Urinary bladder (tissue), 4 donors: ENCODE measurements at places on chromosomes 7 and 10. TPM values are rescaled to one million over a fixed set of nuclear protein-coding genes. Genes with fewer than 3 reads are reported as not detected.

GRCh38 chr7:50664461-50664922, 99.3 kb upstream of the DDC start:
- DNase-seq, result no peak

DNA sequence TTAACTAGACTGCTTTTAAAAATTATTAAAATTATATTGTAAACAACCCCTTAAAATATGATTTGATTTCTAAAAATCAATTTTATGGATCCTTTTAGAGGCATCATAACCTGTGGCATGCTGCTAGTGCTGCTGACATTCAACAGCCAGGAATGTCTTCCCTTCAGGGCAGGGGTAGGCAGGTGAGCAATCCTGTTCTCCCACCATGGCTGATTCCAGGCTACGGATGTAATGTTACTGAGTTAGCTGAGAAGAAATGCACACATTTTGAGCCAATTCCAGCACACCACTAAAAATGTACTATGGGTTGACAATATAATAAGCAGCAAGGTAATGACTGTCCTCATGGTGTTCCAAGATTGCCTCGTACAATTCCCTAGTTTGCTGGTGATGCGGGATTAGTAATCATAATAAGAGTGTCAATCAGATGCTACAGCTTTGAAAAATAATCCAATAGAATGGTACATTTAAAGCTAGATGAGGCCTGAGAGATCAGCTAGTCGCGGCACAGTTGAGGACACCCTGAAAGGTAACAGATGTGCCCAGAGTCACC, 108.7 kb upstream of the PRR15 start:
- DNase-seq, result no peak

DNA sequence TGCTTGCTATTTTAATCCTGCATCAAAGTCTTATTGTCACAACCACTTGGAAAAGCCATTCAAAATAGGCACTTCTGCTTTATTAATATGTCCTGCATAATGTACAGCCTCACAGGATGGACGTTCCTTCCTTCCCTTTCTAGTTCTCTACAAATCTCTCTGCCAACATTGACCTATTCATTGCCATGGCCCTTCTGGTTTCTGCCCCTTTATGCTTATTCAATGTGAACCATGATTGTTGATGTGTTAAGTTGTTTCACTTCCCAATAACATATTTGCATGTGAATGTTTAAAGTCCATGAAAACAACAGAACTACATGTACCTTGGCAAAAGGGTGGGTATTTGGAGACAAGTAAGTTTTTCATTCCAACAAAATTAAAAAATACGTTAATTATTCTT, 45.7 kb downstream of the COL28A1 start:
- DNase-seq, result no peak

DNA sequence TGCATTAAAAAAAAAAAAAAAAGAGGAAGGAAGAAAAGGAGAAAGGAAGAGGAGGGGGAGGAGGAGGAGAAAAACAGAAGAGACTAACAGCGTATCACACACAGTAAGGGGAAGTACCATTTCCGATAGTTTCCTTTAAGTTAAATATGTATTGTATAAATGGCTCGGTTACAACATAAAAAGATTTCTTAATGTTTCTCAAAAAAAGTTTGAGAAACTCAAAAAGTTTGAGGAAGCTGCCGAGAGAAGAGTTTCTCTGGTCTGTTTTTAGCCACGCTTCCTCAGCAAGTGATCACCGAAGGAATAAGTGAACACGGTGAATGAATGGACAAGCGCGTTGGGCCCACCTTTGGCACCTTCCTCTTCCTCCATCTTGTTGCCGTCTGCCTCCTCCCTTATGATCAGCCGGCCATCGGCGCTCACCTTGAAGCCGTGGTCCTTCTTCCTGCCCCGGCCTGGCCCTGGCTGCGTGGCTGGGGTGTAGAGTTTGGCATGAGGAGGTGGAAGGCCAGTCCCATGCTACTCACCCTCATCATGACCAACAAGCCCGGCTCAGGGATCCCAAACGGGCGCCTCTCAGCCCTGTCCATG, 31.3 kb upstream of the FRAT2 start:
- no peak for DNase-seq

DNA sequence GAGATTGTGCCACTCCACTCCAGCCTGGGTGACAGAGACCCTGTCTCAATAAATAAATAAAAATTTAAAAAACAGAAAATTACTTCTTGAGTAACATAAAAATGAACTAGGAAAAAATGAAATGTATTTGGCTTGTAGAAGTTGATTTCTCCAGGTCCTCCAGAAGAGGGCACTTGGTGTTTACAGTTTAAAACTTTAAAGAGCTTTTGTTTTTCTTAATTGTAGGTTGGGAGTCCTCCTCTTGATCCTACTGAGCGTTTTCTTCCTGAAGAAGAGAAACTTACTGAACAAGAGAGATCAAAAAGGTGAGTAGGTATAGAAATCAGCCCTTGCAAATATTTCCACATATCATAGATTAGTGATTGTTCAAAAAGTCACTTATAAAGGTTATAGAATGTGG, 16.2 kb downstream of the KIFBP start:
- DNase-seq, result no peak

DNA sequence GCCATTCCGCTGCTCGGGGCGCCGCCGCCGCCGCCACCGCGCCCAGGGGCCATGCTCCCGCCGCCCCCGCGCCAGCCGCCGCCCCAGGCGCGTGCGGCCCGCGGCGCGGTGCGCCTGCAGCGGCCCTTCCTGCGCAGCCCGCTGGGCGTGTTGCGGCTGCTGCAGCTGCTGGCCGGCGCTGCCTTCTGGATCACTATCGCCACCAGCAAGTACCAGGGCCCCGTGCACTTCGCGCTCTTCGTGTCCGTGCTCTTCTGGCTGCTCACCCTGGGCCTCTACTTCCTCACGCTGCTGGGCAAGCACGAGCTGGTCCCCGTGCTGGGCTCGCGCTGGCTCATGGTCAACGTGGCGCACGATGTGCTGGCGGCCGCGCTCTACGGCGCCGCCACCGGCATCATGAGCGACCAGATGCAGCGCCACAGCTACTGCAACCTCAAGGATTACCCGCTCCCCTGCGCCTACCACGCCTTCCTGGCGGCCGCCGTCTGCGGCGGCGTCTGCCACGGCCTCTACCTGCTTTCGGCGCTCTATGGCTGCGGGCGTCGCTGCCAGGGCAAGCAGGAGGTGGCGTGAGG, 383 bp downstream of the MARVELD1 start:
- DNase-seq, result no peak

The DPP6 gene
- 1.2 TPM for polyA plus RNA-seq

DNA sequence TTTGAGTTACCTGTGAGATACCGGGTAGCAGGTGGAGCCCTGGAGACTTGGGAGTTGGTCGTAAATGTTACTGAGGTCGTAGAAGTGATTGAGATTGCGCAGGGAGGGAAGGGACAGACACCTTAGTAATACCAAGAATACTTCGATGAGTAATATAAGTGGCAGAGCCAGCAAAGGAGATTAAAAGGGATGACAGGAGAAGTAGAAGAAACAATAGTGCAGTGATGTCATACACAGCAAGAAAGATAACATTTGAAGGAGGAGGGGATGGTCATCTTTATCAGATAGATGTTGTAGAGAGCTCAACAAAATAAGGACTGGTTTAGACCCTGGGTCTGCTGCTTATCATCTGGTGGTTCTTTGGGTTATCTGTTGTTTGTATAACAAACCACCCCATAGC, 5.0 kb downstream of the BCCIP start:
- DNase-seq, result no peak

The CRTAC1 gene
- 7.5 TPM for polyA plus RNA-seq

- DNase-seq, result no peak
These were observed 3.2 kb upstream of the VGF start for GRCh38 chr7:101168412-101169049.

- no peak for DNase-seq
These were observed 135.2 kb upstream of the DLX6 start for GRCh38 chr7:96870185-96870584.

The FZD8 gene
- 3.1 TPM for polyA plus RNA-seq

- no peak for DNase-seq
These were observed 6.1 kb downstream of the RASSF4 start for GRCh38 chr10:44965651-44966097.

The MAGI2 gene
- polyA plus RNA-seq, result 7.6 TPM

The CPEB3 gene
- polyA plus RNA-seq, result 2.3 TPM

DNA sequence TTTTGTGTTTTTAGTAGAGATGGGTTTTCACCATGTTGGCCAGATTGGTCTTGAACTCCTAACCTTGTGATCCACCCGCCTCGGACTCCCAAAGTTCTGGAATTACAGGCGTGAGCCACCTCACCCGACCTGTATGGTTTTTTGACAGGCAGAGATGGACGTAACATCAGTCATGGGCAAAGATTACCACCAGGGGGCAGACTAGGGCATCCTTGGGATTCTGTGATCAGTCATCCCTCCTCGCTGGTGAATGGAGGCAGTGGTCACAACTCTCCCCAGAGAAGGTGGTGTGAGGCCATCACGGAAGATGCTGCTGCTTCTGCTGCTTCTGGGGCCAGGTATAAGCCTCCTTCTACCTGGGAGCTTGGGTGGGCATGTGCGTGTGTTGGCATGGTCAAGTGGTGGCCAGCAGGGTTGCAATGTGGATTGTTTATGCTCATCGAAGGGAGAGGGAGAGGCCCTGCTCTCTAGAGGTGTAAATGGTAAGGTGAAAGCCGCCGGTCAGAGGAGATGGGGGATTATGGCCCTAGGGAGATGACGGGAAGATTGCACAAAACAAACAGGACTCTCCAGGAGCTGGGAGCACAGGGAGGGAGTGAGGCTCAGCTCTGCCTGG, 122.7 kb upstream of the PRSS1 start:
- no peak for DNase-seq

- peak; percentile 50 for DNase-seq
These were observed 614.1 kb upstream of the FZD8 start for GRCh38 chr10:36256166-36256565.

The HABP2 gene
- 0.10 TPM for polyA plus RNA-seq

- no peak for DNase-seq
These were observed 1075.3 kb downstream of the XPNPEP1 start for GRCh38 chr10:108848046-108848445.

DNA sequence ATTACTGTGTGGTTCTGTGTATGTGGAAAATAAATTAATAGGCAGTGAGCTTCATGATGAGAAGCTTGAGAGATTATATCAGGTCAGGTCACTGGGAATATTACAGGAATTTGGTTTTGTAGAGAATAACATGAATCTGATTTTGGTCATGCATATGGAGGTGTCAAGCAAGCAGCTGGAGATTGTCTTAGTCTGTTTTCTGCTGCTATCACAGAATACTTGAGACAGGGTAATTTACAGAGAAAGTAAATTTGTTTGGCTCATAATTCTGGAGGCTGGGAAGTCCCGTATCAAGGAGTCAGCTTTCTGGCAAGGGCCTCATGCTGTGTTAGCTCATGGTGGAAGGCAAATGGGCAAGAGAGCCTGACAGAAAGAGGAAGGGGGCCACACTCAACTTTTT, 120.7 kb upstream of the FAM3C start:
- DNase-seq, result no peak

The EFCAB10 gene
- not detected for polyA plus RNA-seq

The LRRD1 gene
- polyA plus RNA-seq, result not detected

DNA sequence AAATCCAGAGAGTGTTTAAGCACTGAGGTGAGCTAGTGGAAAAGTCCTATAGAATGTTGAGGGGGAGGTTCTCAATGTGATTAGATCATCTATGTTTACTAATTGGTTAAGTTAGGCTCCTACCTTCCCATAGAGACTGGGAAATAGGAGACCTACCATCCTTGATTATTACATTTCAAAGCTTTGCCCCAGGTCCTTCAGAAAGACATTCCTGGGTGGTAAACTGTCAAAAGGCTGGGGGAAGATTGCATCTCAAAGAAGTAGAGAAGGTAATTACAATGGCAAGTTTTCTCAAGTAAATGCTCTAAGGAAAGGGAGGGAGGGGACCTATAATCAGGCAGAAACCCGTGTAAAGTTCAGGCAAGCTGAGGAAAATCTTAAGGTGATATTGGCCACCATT, 247.8 kb upstream of the SMIM30 start:
- no peak for DNase-seq

DNA sequence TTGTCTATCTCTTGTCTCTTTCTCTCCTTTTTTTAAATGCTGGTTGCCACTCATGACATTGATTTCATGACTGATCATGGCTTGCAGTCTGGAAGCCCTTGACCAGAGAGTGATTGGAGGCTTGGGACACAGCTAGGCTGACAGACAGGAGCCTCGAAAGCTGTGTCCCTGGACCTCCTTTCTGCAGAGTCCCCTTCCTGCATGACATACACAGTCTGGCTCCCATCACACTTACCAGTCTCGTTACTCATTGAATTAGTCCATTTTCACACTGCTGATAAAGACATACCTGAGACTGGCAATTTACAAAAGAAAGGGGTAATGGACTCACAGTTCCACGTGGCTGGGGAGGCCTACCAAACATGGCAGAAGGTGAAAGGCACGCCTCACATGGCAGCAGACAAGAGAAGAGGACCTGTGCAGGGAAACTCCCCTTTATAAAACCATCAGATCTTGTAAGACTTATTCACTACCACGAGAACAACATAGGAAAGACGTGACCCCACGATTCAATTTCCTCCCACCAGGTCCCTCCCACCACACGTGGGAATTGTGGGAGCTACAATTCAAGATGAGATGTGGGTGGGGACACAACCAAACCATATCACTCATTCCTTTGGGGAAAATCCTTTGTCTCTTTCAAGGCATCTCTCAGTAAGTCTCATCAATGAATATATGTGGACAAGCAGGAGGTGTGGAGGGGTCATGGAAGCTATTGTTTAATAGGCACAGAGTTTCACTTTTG, 102.3 kb downstream of the TBXAS1 start:
- no peak for DNase-seq

DNA sequence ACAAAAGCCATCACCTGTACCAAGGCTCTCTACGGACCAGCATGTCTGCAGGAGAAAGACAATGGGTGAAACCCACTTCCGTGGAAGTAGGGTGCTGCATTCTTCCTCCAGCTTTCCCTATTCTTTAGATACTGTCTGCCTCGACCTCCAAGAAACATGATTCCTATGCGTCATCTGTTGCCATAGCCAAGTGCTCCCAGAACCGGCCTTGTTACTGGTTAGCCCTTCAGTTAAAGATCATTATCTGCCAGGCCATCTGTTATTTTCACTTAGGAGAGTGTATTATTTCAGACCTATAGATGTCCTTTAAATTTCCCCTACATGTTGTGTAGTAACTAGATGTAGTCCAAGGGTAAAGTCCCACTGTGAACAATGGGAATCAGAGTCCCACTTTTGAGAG, 89.0 kb upstream of the KIAA1217 start:
- no peak for DNase-seq

The KEL gene
- 0.18 TPM for polyA plus RNA-seq
